Osteocyte (in vitro differentiated cells): ENCODE measurements at places on chromosomes 5 and 9. TPM values are rescaled to one million over a fixed set of nuclear protein-coding genes. Genes with fewer than 3 reads are reported as not detected.

DNA sequence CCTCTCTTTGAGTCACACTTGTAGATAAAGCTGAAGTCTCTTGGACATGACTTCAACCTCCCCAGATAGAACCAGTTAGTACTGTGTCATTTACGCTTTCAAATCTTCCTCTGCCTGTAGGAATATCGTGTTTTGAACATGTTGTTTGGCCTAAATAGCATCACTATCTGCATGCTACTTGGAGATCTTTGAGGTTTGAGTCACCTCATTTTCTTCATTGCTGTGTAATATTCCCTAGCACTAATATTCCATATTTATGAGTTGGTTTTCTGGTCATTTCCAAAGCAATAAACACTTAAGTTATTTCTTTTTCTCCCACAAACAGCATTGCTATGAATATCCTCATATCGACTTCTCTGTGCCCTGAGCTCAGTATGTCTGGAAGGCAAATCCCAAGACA, 100.3 kb downstream of the ROR2 start:
- no peak for DNase-seq

DNA sequence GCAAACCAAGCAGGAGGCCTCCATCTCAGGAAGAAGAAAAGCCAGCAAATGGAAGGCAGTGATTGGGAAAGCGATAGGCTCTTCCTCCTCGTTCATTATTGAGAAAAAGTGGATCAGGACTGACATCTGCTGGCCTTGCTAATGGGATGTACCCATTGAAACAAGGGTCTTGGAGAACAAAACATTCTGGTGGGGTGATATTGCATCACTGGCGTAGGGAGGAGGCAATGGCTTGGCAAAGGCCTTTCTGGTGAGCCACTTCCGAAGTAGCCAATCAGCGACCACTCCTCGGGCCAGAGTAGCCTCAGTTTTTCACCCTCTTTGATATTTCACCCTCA, 86.7 kb upstream of the NFIB start:
- DNase-seq, result no peak

DNA sequence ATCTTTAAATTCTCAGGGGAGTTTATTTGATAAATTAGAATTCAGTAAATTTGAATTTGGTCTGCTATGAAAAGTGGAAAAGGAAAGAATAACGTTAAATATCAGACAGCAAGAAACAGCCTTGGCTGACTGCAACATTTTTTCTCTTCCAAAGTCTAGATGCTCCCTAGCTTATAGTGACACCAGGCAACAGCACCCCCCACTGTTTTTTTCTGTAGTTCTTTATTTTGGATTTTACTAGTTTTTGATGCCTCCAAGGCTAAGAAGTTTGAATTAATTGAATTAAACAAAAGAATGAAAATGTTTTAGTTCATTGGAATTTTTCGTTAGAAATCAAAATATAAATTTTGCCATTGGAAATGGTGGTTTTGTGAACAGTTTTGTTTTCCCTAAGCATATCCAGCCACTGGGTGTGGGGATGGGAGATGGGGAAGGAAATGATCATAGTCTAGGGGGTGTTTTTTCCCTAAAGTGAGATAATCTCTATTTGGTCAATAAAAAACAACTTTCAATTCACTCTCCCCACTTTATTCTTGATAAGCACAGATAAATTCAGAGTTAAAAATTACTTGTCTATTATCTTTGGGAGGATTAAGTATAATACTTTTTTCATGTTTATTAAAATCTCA, 199.3 kb upstream of the CD180 start:
- DNase-seq, result no peak

GRCh38 chr5:101278011-101278687, 375.1 kb upstream of the ST8SIA4 start:
- no peak for DNase-seq

GRCh38 chr9:87167161-87167560, 219.9 kb upstream of the GAS1 start:
- no peak for DNase-seq

DNA sequence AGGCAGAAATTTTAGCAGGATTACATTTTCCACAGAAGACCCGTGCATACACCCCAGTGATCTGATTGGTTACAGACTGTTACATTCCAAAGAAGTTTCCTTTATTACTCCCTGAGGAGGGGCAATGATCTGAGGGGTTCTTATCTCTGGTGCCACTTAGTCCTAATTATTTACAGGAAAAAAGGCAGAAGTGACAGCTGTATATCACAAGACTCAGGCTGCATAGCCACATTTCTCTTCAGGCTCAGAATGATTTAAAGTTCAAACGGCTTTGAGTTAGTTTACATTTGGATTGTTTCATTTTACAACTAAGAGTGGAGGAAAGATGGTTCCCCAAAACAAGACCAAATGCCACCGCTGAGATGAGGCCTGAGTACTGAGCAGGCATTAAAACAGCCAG, 17.3 kb downstream of the NAIF1 start:
- no peak for DNase-seq

DNA sequence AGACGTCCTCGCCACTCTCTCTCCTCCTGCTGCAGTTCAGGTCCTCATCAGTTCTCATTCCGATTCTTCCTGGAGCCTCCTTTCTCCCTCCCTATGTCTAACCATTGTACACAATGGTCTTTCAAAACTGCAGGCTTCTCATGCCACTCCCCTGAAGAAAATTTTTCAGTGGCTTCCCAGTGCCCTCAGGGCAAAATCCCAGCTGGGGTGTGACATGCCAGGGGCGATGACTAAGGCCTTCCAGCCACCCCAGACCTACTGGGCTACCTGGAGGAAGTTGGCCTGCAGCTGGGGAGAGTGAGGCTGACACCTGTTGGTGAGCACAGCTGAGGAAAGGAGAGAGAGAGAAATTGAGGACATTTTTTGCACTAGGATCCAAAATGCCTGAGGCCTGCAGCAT, 65.2 kb downstream of the SREK1 start:
- no peak for DNase-seq

- peak; percentile 83 for DNase-seq
These were observed 34.5 kb downstream of the KCTD16 start for GRCh38 chr5:144205141-144205551.

The DDX4 gene
- total RNA-seq, result not detected in 2 replicates

The LEAP2 gene
- total RNA-seq, result 0.78 and 0.91 TPM in 2 replicates

The KYAT1 gene
- total RNA-seq, result 5.3 and 6.5 TPM in 2 replicates

The SLC36A3 gene
- not detected in 2 replicates for total RNA-seq

The RPL7A gene
- total RNA-seq, result 1,770 and 1,772 TPM in 2 replicates

The OGN gene
- total RNA-seq, result 3.9 and 5.5 TPM in 2 replicates

The CHSY3 gene
- 19.7 and 22.0 TPM in 2 replicates for total RNA-seq
